Stimulated activated CD4-positive, alpha-beta T cell treated with anti-CD3 and anti-CD28 coated beads, Interleukin-1b, Interleukin-23, amount 100 ng/mL, for 4 hours (primary cell): ENCODE measurements at places on chromosomes 16 and 17.

GRCh38 chr17:57955183-57955931 is at the start of gene CUEDC1:
TSS of gene CUEDC1 (minus strand) at chr17:57955412. CDS start at chr17:57885564, 69,848 bp downstream.
- peak; percentile 55 for DNase-seq

GRCh38 chr17:71655542-71655941 is 465.3 kb upstream of the SOX9 start:
- DNase-seq: no peak

DNA sequence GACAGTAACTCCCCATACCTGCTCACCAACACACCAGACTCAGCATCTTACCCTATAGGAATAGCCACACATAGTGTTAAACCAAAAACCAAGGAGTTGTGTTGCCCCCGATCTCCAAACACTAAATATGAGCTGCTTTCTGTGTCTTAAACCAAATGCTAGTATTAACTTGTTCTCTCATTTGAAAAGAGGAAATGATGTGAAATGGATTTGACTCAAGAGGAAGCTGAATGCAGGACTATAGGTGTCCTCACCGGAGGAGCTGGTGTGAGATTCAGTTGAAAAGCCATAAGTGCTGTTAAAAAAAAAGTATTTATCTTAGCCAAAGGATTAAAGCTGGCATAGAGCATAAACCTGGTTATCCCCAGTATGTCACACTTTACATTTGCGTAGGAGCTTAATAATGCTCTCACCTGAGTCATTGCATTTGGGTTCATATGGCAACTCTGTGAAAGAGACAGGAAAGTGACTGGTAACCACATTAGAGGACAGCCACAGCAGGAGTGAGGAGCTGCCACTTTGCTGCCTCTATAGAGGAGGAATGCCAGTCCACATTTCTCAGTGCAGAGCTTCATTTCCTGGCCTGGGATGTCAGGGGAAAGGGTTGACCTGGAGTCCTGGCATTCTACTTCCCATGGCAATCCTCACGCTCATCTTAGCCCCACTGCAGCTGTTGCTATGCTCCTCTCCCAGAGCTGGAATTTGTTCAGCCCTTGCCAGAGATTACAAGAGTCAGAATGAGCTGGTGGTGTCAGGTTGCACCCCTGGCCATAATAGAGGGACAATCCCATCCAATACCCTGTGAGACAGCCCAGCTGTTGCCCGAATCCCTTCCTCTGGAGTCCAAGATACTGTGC is 143.3 kb upstream of the ANKFN1 start:
- no peak for DNase-seq

GRCh38 chr16:64455275-64455674 is 666.6 kb downstream of the CDH11 start:
- DNase-seq: no peak

GRCh38 chr16:89588413-89589109 is 13.0 kb downstream of the CPNE7 start:
- no peak for DNase-seq

DNA sequence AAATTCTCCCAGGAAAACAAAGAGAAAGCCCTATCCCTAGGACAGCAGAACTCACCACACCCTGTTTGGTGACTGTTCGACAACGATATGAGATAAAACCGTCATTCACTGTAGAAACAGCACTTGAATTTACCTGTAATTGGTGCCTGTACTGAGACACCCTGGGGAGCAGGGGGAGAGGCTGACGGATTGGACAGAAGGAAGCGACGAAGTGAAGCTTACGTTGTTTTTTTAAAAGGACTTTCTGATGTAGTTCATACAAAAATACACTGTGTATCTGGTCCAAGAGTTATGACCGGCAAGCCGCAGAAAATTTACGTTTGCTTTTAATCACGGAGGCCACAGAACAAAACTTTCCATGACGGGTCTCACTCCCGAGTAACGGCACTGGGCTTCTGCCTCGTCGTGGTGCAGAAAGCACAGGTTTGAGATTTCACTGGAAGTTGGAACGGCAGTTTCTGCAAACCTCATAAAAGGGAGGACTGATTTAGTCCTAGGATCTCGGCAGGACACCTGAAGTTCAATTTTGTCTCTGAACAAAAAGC is 9.7 kb downstream of the NXN start:
- no peak for DNase-seq

DNA sequence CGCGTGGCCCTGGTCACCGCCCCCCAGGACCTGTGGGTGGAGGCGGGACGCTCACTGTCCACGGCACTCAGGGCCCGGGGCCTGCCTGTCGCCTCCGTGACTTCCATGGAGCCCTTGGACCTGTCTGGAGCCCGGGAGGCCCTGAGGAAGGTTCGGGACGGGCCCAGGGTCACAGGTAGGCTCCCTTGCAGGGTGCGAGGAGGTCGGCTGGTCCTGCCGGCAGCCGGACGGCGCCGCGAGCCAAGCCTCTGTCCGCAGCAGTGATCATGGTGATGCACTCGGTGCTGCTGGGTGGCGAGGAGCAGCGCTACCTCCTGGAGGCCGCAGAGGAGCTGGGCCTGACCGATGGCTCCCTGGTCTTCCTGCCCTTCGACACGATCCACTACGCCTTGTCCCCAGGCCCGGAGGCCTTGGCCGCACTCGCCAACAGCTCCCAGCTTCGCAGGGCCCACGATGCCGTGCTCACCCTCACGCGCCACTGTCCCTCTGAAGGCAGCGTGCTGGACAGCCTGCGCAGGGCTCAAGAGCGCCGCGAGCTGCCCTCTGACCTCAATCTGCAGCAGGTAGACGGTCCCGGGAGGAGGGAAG is 1.3 kb downstream of the GUCY2D start:
- DNase-seq: no peak

GRCh38 chr17:31535581-31535981 is 144.1 kb downstream of the RAB11FIP4 start:
- DNase-seq: no peak

DNA sequence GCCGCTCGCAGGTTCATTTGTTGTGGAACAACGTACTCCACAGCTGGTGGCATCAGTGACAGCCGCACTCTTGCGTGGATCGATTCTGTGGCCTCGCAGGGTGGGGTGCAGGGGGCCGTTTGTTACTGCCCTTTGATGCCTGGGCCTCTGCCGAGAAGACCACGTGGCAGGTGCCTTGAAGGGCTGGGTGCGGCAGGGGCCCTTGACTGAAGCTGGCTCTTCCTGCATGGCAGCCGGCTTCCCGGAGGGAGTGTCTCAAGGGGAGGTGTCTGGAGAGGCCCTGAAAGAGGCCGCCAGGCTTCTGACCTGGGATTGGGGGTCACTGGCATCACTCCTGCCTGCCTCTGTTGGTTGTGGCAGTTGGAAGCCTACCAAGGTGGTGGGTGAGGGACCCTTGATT is 43.8 kb downstream of the TBCD start:
- no peak for DNase-seq

- DNase-seq: no peak
Measured at GRCh38 chr16:69865701-69866100, 85.4 kb upstream of the CLEC18A start.
